Foreskin melanocyte (primary cell): ENCODE measurements at places on chromosomes 12 and 14.
A peak's percentile ranks its signal among the peaks of the same experiment; 100 is the strongest.

DNA sequence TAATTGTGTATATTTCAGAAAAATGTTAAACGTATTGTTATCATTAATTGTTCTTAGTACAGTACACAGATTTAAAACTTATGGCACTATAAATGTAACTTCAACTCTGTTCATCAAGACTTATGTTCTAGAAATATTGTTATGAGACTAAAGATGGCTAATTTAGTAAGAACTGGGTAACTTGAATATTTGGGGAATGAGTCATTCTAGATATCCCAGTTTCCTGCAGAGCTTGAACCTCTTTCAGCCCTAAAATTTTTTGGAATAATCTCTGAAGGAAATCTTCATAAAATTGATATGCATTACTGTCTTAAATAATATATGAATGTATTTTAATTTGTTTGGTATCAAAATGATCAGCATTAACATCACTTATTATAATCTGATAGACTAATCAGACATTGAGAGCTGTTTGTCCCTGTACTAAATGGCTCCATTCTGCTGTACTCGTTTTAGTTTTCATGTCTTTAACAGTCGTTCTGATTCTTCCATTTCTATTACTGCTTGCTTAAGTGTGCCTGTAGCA is 87.1 kb downstream of the VEZT start:
- no peak for DNase-seq

DNA sequence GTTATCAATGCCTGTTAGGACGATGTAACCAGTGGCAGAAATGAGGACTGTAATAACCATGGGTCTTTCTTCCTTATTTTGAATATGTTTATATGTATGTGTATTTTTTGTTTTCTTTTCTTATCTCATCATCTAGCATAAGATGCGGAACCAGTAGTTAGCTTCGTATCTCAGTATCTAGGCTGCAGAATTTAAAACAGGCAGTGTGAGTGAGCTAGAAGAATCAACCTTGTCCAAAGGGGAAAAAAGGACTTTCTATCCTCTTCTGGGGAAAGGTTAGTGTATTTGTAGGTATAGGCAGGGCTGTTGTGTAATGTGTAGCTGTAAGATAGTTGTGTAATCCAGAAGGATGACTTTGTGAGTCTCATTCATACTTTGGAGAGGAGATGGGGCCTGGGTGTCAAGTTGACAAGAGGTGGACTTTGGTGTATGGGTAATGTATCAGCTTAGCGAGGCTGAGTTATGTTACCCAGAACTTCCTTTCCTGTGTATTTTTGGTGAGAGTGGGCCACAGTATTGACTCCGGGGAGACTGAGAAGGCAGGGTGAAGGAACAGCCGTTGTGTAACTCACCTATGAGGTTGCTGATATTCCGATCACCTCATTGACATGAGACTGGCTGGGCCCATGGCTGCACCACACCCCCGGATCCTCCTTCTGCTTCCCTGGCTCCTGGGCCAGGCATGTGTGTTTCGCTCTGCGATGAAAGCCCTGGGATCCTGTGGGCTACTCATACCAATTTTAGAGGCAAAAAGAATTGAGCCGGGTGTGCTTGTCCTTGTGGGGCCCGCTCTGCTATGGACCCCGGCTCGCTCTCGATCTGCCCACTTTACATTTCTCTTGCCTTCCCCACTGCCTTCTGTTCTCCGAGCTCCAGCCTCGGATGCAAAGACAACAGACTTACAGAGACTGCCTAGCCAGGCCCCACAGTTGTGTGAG is 24.3 kb downstream of the DLK1 start:
- DNase-seq: no peak

DNA sequence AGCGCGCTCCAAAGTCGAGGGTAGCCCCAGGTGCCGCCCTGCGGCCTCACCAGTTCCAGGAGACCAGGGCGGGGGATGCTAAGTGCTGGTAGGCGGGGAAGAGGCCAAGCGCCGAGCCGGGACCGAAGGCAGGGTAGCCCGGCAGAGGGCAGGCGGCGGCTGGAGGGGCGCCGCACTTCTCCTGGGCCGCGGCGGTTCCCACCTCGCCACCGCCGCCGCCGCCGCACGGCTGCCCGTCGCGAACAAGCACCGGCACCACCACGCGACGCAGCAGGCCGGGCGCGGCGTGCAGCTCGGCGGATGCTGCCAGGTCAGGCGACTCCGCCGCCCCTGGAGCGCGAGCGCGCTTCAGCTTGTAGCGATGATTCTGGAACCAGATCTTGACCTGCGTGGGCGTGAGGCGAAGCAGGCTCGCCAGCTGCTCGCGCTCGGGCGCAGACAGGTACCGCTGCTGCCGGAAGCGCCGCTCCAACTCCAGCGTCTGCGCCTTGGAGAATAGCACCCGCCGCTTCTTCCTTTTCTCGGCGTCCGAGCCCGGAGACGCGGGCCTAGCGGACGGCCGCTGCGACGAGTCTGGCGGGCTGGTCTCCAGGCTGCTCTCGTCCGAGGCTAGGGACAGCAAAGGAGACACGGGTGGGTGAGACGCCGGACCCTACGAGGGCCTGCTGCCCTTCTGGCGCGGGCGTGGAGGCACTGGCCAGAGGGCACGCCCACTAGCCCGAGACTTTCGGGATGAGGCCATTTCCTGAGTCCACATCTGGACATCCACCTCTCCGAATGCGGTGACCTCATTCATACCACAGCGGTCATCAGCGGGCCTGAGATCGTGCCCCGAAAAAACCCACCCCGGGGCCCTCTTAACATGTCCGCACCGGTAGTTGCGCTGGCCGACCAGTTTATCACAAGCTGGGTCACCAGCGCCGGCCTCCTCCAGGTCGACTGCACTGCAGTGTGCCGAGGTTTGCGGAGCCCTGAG is 1.3 kb downstream of the NKX2-8 start:
- no peak for DNase-seq

- no peak for DNase-seq
Observed at GRCh38 chr12:30877105-30877875, 49.3 kb upstream of the TSPAN11 start.

- no peak for DNase-seq
Observed at GRCh38 chr12:96176575-96176974, 17.6 kb upstream of the ELK3 start.

DNA sequence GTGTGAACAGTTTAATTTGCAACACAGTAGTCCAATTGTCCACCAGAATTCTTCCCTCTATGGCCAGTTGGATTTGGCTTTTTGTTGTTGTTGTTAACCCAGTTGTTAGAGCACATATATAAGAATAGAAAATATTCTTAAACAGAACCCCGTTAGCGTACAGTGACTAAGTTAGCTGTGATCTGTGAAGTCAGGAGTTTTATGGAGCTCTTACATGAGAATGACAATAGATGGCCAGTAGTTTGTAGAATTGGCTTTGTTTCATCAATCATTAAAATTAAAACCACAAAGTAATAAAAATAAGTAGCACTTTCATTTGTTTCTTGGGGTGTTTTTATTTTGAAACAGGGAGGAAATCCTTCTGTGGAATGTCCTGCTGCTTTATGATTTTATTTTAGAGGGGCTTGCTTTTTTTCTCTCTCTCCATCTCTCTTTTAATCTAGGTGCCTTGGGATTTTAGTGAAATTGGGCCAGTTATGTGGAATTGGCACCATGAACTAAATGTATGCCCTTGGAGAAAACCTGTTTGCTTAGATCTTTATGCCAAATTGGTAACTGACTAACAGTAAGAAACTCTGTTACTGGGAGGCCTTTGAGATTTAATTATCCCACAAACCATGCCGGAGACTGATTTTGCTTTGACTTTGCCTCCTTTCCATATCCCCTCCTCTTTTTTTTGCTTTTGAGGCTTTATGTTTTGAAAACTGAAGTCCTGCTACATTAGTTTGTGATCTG is 22.9 kb downstream of the FBXW8 start:
- no peak for DNase-seq

GRCh38 chr14:65079768-65080167 is 22.5 kb downstream of the MAX start:
- no peak for DNase-seq

- DNase-seq: peak; percentile 46
Observed at GRCh38 chr14:93905623-93906022, 21.5 kb upstream of the FAM181A start.

DNA sequence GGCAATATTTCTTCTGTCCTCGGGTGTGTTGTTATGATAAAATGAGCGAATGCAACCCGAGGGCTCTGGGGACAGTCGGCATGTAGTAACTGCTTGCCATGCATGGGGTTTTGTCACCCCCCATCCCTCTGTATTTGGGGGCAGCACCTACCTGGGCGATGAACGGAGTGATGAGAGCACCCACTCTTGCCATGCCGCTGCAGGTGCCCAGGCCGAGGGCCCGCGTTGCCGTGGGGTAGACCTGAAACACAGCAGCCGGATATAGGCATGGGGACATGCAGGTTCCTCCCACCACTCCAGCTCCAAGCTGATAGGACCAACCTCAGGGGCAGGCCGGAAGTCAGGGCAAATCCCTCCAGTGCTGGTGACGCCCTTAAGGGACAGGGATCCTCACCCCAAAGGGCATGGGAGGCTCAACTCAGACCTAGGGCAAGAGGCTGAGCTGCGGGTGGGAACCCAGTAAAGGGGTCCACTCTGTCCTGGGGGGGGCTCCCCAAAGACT is 35.8 kb downstream of the DAO start:
- DNase-seq: no peak

DNA sequence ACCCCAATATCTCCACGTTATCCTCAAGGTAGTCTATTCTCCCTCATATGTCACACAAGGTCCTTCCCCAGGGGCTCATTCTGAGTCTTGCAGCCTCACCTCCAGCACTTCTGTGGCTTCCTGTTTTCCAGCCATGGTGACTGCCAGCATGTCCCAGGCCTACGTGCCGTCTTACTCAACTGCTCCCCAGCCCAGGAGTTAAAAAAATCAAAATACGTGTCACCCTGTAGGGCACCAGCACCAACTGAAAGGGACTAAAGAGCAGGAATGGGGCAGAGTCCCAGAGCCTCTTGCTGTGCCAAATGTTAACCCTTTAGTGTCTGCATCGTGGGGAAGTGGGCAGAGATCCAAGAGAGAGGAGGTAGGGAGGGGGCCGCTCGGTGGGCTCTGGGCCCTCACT is 37.0 kb upstream of the MED13L start:
- no peak for DNase-seq

DNA sequence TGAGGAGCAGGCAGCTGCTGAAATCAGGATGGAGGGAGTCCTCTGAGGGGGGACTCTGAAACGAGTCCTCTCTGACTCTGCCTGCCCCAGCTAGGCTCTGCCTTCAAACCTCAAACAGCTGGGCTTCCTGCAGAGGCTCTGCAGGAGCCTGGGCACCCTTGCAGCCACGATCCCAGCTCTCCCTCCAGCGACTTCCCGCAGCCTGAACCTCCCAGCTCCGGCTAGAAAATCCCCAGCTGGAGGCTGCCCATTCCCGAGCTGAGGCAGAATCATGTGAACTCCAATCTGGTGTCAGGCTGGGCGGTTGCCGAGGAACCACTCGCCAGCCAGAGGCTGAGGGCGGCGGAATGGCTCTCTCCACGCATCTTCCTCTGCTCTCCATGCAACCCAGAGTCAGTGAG is at the start of gene GPR68:
GPR68 (minus strand) TSS at position 204 of the 401 bp plus-strand sequence. CDS start 9,654 bp downstream, outside the sequence.
- DNase-seq: peak; percentile 66

DNA sequence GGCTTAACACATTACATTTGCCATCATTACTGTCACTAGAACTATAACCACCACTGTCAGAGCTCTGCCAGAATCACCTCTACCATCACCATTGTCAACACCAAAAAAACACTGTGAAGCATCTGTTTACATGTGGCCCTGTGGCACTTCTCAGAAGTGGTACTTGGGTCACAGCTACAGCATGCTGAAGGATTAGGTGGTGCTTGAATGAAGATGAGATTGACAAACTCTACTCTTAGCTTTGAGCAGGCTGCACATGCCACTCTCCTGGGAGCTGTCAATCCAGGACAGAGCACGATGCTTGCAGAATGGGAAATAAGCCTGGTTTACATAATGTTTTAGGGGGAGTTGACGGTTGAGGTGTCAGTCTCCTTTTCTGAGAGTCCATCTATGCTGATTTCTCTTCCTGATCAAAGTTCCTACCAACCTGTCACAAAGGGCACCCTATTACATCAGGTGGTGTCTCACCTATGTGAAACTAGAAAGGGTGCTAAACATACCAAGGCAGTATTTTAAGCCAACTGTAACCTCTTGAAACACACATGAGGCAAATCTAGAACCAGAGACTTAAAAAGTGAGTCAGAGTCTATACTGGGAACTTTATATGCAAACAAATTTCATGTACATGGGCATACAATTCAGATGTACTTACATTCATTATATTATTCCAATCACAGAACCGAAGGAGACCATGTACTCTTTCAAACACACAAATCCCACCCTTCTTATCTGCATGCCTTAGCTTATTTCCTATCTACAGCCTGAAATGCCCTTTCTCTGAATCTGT is 258.7 kb downstream of the EMP1 start:
- DNase-seq: no peak

- DNase-seq: no peak
Observed at GRCh38 chr12:116278667-116279066, 1.2 kb upstream of the MED13L start.

DNA sequence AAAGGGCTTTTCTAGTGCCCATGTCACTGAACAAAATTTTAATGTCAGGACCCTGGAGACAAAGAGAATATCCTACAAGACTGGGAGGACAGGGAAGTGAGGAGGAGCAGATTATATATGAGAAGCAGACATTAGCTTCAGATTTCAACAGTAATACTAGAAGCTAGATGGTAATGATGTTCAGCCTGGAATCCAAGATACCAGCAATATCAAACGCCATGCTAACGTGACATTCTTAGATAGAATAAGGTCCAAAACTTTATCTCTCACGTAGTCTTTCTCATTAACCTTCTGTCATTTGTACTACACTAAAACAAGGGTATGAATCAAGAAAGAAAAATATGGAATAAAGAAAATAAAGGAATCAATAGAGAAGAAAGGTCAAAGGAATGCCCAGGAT is 18.7 kb downstream of the SOS2 start:
- no peak for DNase-seq

DNA sequence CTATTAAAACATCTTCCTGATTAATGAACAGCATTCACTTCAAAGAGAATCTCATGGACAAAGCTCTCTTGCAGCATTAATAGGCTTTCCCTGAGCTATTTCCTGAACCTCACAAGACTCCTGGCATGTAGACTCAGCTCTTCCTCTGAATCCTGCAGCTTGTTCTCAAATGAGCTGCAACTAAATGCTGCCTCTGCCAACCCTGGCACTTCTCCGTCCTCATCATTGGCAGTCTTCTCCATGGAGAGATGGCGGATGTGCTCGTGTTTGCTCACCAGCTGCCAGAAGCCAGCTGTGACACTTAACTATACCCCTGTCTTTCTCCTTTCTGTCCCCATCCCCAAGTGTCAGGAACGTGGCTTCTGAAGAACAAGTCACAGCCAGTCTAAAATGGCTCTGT is 232.1 kb downstream of the FOXN3 start:
- no peak for DNase-seq

- DNase-seq: peak; percentile 93
Observed at GRCh38 chr12:58509116-58509885, 411.0 kb downstream of the LRIG3 start.

- DNase-seq: no peak
Observed at GRCh38 chr12:5710260-5710878, 234.7 kb downstream of the ANO2 start.

- no peak for DNase-seq
Observed at GRCh38 chr12:95908573-95908972, 33.8 kb downstream of the CCDC38 start.

- DNase-seq: no peak
Observed at GRCh38 chr14:58788655-58789503, 151.1 kb downstream of the DACT1 start.

- no peak for DNase-seq
Observed at GRCh38 chr12:67705394-67706370, 57.1 kb downstream of the DYRK2 start.
